Stimulated activated CD8-positive, alpha-beta memory T cell treated with anti-CD3 and anti-CD28 coated beads, Interleukin-4, amount 100 ng/mL, for 4 hours (primary cell): ENCODE measurements at places on chromosomes 5 and 9.

GRCh38 chr9:90070931-90071660 is 466.3 kb downstream of the GADD45G start:
- DNase-seq, result no peak

GRCh38 chr9:74001382-74001781 is 495.8 kb upstream of the RORB start:
- no peak for DNase-seq

DNA sequence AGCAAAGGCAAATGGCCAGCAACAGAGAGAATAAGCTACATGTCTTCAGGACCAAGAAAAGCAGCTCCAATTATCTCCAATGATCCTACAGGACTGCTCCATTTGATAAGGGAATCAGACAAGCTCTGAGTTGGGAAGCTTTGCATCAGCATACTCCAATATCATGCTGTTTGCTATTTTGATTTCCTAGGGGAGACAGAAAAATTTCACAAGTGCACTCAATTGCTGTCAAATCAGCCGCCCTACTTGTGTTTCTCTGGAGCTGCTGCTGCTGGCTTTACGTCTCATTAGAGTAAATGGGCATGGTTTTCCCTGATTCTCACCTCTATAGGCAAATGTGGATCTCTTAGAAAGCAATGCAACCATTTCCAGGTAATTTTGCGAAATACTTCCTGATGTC is 201.7 kb downstream of the PRELID2 start:
- DNase-seq, result no peak

DNA sequence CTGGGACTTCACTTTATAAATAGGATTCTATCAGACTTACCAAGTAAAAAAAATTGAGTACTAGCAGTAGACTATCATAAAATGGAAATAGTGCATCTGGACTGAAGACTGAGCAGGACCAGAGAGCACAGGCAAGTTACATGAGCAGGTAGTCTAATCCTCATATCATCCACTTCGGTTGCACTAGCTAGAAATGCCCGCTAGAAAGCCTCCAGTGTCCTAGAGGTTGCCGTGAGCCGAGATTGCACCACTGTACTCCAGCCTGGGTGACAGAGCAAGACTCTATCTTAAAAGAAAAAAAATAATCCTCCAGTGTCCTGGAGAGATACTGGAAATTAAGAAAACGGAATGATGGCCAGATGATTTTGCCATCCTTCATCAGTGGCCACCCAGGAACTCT is 20.0 kb downstream of the C5orf47 start:
- DNase-seq, result no peak

DNA sequence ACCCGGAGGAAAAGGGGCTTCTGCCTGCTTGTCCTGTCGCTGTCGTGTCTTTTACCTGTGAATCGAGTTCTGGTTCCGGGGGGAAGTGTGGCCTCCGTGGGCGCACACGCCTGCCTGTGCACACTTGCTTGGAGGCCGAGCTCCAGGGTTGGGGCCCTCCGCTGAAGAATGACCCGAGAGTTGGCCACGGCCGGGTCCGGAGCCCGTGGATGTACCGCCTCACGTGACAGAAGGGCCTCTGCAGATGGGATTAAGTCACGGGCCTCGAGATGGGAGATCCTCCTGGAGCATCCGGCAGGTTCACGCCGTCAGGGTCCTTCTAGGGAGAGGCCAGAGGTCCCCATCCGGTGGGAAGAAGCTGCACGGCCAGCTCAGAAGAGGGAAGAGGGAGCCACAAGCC is 81.0 kb downstream of the KCNT1 start:
- no peak for DNase-seq

GRCh38 chr5:113215401-113216060 is 219.3 kb downstream of the TSSK1B start:
- no peak for DNase-seq

- DNase-seq, result no peak
These were observed 109.7 kb downstream of the TSSK1B start for GRCh38 chr5:113325054-113325453.

- no peak for DNase-seq
These were observed 15.7 kb downstream of the MTRR start for GRCh38 chr5:7884491-7885267.

- DNase-seq, result no peak
These were observed 22.8 kb downstream of the LMNB1 start for GRCh38 chr5:126799780-126800179.

- no peak for DNase-seq
These were observed 4.1 kb downstream of the PTGS1 start for GRCh38 chr9:122374885-122375420.

DNA sequence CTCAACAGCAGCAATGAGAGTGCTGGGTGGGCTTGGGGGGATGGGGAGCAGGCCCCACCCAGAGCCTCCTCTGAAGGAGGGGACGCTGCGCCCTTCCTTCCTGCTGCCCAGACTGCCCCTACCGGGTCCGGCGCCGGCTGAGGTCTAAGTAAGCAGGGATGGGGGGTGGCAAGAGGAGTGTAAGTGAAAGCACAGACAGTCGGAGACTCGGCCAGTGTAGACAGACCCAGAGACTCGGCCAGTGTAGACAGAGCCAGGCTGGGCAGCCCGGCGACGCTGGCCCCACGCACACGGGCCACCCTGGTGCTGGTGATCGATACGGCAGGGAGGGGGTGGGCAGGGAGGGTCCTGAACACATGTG is 7.4 kb upstream of the ENTPD8 start:
- no peak for DNase-seq

DNA sequence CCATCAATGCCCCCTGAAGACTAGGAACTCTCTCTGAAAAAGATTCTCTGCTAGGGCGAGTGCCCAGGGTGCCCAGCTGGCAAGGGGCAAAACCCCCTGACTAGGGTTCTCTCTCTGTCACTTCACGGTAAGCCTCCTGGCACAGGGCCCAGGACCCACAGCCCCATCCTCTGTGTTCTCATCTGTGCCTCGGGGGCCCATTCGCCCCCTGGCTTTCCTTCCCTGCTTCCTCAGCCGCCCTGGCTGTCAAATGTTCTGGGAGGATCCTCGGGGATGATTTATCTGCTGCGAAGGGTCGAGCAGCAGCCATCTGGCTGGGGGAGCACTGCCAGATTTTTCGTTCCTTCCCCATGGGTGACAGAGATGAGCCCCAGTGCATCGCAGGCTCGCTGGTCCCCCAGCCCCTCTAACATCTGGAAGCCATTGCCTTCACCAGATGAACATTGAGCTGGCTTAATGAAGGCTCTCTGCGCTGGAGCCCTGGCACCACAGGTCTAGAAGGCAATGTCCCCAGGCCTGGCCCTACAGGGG is 24.2 kb downstream of the HMCN2 start:
- no peak for DNase-seq

DNA sequence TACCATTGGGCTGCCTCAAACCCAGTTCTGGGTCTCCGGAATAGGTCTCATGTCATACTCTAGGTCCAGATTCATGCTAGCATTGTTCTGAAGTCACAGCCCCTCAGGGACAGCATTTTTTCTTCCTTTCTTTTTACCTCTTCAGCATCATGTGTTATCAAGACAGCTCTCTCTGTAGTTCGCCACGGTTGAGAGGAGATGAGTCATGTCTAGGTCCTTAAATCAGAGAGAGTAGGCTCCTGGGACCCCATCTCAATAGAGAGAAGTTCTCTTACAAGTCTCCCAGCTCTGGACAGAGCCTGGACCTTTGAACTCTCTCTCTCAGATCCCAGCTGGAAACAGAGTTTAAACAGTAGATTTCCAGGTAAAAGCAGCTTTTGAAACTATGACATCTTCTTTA is 332.4 kb upstream of the CD180 start:
- no peak for DNase-seq

DNA sequence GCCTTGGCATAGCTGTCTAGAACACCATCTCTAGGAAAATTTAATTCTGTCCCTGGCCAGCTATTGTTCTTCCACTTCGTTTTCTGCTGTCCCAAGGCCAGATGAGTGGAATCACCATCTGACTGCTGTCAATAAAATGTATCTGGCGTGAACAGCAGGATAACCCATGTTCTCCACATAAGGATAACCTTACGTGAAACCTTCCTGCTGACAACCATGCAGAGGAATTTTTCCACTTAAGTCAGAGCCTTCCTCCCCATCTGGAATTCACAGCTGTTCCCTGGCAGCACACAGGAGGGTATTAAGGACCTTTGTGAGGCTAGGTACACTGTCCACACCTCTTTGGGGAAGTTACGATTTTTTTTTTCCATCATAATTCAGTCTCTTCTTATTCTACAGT is 28.6 kb downstream of the RNF44 start:
- no peak for DNase-seq
